ENCODE measurements at places on chromosomes 16 and 17.
A peak's percentile ranks its signal among the peaks of the same experiment; 100 is the strongest.

GRCh38 chr17:72430611-72431432 lies 310.0 kb downstream of the SOX9 start:
- no peak for DNase-seq

DNA sequence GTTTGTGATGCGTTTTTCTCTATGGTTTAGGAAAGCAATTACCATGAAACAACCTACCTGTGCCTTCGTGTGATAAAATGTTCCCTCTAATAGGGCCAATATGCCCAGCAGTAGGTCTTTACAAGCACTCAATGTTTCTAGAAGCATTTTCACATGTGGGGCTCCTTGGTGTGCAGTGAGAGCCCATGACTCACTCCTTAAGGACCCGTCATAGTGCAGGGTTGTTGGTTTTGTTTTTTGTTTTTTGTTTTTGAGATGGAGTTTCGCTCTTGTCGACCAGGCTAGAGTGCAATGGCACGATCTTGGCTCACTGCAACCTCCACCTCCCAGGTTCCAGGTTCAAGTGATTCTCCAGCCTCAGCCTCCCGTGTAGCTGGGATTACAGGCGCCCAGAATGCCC lies 31.1 kb upstream of the ZFP90 start:
- no peak for DNase-seq

DNA sequence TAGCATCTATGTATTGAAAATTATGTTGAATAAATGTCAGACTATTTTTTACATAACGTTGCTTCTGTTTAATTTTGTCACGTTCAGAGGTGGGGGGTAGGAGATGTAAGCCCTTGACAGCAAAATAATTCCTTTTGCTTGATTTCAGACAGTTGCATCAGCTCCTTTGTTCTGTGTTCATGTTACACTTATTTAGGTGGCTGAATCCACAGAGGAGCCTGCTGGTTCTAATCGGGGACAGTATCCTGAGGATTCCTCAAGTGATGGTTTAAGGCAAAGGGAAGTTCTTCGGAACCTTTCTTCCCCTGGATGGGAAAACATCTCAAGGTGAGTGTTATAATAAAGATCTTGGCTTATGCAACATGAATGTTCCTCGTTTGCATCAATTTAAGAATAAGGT lies 4.5 kb downstream of the HERPUD1 start:
- no peak for DNase-seq

GRCh38 chr16:52265446-52265861 lies 281.5 kb downstream of the TOX3 start:
- no peak for DNase-seq

DNA sequence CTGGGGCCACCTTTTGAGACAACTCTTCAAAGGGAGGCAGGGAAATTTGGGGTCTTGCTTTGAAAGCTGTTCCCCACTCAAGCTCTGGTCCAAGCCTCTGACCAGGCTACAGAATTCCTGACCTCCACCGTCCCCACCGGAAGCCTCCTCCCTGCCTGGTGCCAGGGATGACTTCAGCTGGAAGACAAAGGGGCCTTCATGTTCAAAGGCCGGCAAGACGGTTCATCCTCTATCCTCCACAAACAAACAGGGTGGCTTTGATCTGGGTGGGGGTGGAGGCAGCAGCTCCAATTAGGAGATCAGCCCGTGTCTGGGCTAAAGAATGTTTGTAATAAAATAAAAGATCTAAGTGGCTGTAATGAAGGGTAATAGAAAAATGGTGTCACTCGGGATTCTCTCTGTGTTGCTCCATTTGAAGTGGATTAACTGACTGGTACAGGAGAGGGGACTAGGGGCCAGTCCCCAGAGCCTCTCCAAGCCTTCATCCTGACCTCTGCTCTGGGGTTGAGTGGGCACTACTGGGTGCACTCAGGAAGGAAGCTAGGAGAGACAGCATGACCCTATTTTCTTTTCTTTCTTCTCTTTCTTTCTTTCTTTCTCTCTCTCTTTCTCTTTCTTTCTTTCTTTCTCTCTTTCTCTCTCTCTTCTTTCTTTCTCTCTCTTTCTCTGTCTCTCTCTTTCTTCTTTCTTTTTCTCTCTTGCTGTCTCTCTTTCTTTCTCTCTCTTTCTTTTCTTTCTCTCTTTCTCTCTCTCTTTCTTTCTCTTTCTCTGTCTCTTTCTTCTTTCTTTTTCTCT lies 27.5 kb upstream of the NKD1 start:
- no peak for DNase-seq

DNA sequence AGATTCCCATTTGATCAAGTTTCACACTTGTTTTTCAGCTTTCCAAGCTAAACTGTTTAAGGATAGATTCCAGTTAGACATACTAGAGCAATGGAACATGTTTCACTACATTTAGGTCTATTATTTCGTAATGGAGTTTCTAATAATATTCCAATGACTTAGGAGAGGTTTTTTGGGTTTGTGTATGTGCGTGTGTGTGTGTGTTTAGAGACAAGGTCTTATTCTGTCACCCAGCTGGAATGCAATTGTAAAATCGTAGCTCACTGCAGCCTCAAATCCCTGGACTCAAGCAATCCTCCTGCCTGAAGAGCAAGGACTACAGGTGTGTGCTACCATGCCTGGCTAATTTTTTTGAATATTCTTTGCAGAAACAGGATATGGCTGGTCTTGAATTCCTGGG lies 426.3 kb downstream of the ZFHX3 start:
- DNase-seq: no peak

DNA sequence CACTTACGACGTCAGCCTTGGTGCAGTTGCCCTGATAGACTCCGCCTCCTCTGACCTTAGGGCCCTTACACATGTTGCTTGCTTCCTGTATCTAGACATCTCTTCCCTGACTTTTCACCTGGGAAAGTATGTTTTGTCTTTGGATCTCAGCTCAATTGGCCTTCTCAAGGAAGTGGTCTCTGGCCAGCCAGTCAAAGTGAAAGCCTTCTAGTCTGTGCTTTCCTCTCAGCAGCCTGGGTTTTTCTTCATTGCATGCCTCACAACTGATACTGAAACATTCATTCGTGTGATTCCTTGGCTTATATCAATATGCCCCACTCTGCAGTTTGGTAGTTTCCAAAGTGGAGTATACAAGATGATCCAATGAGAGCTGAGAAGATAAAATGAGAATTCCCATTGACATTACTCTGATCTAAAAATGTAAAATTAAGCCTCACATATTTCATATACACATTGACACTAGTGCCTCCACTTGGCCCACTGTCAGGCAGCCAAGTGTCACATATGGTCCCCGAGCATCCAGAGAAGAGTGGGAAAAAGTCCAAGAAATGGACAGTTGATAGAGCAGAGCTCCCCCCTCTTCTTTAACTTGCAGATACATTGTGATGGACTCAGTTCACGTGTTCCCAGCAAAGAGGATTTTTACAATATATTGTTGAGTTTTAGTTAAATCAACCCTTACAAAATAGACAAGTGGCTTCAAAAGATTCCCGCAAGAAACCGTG lies 371.2 kb upstream of the ASIC2 start:
- no peak for DNase-seq

DNA sequence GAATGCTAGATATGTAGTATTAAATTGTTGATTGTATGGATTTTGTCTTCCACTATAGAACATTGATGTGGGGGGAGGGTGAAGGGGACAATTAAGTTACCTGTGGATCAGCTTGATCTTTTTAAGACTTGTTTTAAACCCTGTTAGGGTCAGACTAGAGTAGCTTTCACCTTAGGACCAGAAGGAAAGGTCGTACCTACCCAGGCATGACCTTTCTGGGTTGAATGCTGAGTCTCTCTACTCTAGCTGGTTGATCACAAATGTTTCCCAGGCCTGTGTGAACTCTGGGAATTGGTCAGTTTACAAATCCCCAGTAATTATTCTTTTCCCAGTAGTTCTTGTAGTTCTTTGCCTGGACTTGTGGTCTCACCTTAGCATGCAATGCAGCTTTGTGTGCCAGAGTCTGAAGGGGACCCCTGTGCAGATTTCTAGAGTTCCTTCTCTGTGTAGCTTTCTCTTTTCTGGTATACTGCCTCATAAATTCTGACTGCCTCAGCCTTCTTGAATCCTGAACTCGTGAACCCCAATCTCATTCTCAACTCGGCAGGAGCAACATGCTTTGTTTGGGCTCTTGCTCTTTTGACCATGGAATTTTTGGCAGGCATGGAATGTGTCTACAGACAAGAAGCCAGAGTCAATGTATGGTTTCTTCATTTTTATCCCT lies 54.1 kb downstream of the VMP1 start:
- peak; percentile 90 for DNase-seq

- no peak for DNase-seq
Measured at GRCh38 chr17:82965371-82965770, 114.0 kb upstream of the METRNL start.

DNA sequence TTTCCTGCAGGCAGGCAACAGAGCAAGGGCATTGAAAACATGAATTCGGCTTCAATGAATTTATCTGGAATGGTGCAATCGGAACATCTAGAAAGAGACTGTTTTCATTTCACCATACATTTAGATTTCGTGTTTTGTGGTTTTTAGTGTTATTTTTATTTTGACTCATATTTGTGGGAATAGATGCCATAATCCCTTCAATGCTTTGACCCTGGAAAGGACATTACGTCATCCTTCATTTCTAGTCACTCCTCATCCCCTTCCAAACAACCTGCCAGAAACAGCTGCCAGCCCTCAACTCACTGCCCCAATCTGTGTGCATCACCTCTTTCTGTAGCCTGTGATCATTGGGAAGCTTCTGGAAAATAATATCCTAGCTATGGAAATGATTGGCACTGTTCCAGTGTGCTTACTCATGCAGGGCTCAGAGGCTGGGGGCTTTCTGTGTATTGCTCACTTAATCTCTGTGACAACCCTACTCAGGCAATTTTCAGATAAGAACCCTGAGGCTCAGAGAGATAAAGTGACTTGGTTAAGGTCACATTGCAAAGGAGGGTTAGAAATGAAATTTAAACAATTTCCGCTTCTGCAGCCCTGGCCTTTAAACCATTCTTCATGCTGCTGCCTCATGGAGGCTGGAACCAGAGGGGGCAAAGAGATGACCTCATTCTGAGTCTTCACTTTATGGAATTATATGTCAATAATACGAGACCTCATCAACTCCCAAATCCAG lies 9.5 kb upstream of the KSR1 start:
- DNase-seq: peak; percentile 93

DNA sequence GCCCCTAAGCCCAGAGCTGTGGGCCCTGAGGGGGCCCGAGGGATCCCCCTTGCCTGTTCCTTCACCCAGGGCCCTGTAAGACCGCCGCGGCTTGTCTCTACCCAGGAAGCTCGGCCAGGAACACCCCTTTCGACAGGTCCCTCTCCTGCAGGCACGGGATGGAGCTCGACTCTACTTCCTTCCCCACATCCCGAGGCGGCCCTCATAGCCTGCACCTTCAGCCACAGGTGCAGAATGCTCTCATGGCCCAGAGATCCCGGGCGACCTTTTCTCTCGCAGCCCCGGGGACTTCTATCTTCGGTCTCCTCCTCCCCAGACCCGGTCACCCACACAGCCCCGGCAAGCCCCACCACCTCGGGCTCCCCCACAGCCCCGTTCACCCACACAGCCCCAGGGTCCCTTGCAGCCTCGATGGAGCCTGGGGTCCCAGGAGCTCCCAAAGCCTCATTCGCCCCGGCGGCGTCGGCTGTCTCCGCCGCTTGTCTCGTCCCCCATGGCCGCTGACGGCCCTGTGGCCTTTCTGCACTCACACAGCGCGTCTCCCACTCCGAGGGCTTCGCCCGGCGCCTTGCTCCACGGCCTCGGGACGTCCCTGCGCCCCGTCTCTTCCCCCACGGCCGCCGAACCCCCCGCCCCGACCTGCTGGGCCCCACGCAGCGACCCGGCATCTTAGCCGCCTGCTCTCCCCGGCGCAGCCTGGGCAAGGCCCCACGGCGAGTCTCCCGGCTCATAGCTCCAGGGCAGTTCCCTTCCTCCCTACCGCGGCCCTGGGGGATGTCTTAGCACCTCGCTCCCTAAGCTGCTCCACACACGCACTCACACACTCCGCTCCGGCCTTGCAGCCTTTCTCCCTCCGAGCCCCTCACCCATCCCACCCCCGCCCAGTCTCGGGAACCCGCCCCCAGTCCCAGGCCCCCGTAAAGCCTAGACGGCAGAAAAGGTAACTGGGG lies 650 bp downstream of the KIAA0753 start:
- peak; percentile 48 for DNase-seq

GRCh38 chr17:38558728-38559050 lies 47.1 kb downstream of the SRCIN1 start:
- DNase-seq: no peak

DNA sequence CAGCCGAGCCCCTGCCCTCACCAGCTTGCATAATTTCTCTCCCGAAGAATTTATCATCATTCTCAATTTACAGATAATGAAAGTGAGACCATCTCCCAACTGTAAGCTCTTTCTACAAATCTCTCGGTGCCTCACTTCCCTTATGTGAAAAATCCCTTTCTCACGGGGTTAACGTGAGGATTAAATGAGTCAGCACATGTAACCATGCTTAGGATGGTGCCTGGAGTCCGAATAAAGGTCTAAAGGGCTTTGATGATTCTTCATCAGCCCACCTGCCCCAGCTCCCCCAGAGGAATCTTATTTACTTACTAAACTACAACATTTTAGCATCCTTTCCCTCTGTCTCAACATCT lies 24.8 kb upstream of the PIK3R6 start:
- DNase-seq: no peak

GRCh38 chr17:44547625-44548267 lies 9.5 kb upstream of the FZD2 start:
- no peak for DNase-seq

DNA sequence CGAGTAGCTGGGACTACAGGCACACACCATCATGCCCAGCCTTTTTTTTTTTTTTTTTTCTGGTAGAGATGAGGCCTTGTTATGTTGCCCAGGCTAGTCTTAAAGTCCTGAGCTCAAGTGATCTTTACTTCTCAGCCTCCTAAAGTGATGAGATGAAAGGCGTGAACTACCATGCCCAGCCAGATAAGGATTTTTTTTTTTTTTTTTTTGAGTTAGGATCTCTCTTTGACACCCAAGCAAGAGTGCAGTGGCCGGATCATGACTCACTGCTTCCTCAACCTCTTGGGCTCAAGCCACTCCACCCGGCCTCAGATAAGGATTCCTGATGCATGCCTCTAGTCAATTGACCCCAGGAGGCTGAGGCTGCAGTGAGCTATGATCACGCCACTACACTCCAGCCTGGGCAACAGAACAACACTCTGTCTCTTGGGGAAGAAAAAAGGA lies 11.2 kb upstream of the PLEKHG4 start:
- peak; percentile 95 for DNase-seq

DNA sequence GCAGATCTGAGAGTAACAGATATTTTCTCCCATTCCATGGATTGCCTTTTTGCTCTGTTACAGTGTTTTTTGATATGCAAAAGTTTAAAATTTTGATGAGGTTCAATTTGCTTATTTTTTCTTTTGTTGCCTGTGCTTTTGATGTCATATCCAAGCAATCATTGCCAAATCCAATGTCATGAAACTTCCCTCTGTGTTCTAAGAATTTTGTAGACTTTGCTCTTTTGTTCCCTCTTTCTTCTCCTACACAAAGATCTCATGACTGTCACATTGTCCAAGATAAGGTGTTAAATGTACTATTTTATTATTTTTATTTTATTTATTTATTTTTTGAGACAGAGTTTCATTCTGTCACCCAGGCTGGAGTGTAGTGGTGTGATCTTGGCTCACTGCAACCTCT lies 18.9 kb upstream of the KCNH6 start:
- no peak for DNase-seq

DNA sequence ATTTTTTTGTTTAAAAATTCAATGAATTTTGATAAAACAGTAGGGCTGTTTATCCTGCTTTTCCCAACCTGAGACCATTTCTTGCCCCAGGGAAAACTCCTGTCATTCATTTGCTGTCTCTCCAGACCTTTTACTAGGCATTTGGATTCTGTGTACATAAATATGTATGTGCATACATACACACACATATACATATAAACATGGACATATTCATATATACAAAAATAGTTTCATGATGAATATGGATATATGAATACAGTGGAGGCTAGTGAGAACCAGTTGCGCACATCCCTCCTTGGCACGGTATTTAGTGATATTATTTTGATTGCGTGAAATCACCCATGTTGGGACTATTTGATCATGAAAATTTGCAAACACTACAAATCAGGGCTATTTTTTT lies 269.9 kb downstream of the BCAS3 start:
- no peak for DNase-seq
